ENCODE measurements at places on chromosomes 13 and 19.
A peak's percentile ranks its signal among the peaks of the same experiment; 100 is the strongest.

DNA sequence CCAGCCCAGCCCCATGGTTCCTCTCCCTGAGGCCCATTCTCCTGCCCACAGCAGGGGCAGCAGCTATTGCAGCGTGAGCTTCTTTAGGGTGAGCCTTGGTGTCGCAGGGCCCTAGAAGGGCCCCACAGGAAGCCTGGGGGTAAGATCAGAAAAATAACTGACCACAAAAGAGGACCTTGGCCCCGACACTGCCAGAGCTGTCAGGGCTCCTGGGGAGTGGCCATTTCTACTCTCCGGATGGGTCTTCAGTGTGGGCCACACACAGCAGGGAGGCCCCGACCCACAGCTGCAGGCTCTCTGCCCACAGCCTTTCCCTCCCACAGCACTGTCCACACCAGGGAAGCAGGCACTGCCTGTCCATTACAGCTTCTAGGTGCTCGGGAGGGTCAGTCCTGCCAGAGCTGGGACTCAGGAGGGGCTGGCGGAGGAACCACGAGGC lies 3.5 kb upstream of the SIGLEC8 start:
- no peak for DNase-seq

GRCh38 chr13:51093574-51093973 lies 17.5 kb downstream of the C13orf42 start:
- no peak for DNase-seq

GRCh38 chr19:2327773-2328400 lies 499 bp downstream of the LSM7 start:
- no peak for DNase-seq

- DNase-seq, result no peak
These were observed 146.9 kb downstream of the DCLK1 start for GRCh38 chr13:35984287-35984686.

- no peak for DNase-seq
These were observed 12.9 kb downstream of the NOVA2 start for GRCh38 chr19:45960595-45961235.

GRCh38 chr13:30848332-30849027 lies 57.6 kb upstream of the MEDAG start:
- no peak for DNase-seq

GRCh38 chr13:32911506-32911905 lies 104.7 kb upstream of the KL start:
- DNase-seq, result peak; percentile 70

DNA sequence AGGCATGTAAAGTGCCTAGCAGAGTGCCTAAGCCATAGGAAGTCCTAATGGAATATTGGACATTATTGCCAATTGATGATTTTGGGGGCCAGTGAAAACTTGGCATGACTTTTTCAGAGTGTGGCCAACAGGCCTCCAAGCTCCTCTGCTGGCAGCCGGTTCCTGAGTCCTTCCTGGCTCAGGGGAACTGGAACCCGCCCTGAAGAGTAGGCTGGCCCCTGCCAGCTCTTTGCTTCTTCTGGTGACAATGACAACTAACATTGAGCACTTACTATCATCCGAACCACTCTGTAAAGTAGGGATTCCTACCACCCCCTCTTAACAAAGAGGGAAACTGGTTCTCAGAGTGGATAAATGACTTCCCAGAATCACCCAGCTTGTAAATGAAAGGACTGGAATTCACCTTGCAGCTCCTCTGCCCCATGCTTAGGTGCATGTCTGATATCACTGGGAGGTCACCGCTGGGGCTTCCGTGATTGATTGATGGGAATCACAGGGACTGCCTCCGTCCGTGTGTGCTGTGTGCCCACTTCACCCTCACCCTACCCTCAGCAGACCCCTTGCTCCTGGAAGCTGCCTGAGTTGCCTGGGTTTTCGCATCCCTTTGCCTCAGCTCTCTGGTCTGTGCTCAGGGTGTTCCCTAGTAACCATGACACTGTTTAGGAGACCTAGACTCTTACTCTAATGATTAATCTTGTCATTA lies 50.6 kb downstream of the TNFRSF19 start:
- DNase-seq, result no peak

DNA sequence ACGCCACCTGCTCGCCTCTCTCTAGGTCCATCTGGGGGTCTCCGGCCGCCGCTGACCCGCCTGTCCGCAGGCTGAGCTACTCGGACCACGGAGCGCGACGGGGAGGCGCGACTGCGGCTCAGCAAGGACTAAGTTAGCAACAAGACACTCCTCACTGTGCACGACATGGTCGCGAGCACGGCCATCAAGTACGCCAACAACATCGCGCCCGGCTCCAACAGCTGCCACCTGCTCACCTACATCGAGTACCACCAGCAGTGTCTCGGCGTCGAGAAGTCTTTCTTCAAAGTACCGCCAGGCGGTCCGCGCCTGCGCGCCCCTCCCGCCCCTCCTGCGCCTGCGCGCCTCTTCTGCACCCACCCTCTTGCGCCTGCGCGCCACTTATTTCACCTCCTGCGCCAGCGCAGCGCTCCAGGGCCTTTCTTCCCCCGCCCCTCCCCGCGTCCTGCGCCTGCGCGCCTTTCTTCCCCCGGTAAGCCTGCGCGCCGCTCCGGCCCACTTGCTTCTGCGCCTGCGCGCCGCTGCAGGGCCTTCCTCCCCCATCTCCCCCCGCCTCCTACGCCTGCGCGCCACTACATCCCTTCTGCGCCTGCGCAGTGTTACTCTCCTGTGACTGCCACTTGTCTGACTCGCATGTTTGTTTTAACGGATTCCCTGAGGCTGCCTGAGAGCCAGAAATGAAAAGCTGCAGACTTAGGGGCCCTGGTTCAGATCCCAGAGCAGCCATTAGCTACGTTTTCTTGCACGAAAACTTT lies 64.0 kb downstream of the ACSBG2 start:
- peak; percentile 100 for DNase-seq

GRCh38 chr13:110593430-110594130 lies 21.8 kb upstream of the NAXD start:
- peak; percentile 10 for DNase-seq

DNA sequence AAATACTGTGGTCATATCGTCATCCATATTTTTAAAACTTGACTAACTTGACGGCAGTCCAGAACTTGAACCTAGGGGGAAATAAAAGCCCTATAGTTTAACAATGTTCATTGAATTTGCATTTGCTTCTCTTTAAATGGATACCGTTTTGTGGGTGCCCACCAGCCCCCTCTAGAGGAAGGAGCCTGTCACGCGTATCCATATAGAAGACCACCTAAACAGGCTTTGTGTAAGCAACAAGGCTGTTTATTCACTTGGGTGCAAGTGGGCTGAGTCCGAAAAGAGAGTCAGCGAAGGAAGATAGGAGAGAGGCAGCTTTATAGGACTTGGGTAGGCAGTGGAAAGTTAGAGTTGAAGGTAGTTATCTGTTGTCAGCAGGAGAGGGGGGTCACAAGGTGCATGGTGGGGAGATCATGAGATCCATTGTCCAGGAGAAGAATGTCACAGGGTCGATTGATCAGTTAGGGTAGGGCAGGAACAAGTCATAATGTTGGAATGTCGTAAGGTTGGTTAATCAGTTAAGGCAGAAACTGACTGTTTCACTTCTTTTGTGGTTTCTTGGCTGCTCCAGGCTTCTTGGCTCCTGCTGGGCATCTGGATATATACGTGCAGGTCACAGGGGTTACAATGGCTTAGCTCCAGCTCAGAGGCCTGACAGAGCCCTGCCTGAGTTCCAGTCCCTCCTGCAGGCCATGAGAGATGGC lies 42.5 kb upstream of the ANKRD10 start:
- no peak for DNase-seq

Data from NCI-H524 (cell line).